Testis (tissue), 5 donors: ENCODE measurements at places on chromosomes 13 and 19. TPM values are rescaled to one million over a fixed set of nuclear protein-coding genes. Genes with fewer than 3 reads are reported as not detected.

- no peak for DNase-seq
Observed at GRCh38 chr13:60282708-60283107, 114.3 kb upstream of the TDRD3 start.

TMC4 gene
- polyA plus RNA-seq, result 4.1 TPM

DNA sequence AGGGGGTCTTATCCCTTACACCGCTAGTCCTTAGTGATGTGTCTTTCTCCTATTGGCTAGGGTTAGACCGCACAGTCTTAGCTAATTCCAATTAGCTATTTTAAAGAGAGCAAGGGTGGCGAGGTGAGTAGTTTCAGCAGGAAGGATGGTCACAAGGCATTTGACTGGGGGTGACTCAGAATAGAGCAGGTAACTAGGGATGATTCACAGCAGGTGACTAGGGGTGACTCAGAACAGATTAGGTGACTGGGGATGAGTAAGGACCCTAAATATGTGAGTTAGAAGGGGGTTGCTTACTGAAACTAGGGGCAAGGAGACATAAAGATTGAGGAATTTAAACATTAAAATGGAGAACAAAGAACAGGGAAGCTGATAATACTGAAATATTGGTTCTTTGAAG is 64.3 kb downstream of the ZNF66 start:
- no peak for DNase-seq

DNA sequence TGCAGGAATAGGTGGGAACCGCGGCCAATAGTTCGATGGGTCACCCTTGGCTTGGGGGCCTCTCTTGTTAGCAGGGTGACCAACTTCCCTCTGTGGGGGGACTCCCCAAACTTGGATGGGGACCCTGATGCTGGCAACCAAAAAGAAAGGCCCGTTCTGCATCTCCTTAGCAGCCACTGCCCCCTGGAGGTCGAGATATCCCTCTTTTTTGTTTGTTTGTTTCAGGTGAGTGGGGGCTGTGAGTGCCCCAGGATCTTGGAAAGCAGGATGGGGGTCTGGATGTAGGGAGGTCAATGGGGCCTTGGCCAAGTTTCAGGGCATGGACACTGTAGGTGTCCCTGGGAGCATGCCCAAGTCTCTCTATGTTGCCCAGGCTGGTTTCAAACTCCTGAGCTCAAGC is 7.7 kb upstream of the CRTC1 start:
- DNase-seq, result no peak

ZNF471 gene
- 7.0 TPM for polyA plus RNA-seq

DNA sequence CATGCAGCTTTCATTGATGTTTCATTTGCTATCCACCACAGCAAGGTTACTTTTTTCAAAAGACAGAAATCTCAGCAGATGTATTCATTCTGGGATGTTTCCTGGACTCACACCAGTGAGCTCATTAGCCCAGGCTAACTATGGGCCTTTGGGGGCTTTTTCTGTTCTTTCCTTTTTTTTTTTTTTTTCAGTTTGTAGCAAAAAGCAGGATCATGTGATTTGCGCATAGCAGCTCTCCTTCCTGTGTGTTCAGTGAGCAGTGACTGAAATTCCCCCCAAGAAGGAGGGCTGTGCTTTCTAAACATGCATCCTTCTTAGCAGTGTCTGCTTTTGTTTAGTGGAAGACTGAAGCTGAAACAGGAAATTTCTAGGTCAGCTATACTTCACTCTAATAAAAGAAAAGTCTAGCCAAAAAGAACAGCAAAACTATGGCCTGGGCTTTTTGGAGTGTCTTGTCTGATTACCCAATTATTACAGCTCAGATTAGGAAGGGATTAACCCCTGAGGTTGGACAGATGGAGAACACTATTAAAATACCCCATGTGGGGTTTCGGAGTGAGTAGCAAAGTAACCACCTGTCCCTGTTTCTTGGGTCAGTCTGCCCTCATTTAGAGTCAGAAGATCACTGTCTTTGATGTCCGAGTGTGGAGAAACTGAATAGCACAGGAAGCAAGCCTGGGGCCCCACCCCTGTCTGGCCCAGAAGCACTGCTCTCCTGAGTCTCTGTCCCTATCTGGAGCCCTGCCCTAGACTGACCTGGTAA is 8.9 kb upstream of the AMER2 start:
- no peak for DNase-seq

DNA sequence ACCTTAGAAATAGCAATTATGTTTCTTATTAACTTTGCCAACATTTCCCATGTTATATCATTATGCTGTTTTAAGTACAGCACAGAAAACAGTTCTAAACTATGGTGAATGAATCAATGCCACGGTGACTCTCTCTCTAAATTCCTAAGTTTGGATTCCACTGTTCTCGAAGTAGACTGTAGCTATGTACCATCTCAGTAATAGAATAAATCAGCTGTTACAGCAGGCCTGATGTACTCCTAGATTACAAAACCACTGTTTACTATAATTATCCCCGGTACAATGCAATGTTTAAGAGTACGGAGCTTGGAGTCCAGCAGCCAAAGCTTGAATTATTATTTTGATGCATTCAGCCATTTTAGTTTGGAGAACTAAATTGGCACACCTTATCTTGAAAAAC is 476.3 kb upstream of the SLITRK1 start:
- no peak for DNase-seq

GRCh38 chr13:30124131-30124768 is 183.1 kb downstream of the KATNAL1 start:
- DNase-seq, result no peak

CIC gene
- 95.6 TPM for polyA plus RNA-seq

PRODH2 gene
- polyA plus RNA-seq, result 2.7 TPM

DNA sequence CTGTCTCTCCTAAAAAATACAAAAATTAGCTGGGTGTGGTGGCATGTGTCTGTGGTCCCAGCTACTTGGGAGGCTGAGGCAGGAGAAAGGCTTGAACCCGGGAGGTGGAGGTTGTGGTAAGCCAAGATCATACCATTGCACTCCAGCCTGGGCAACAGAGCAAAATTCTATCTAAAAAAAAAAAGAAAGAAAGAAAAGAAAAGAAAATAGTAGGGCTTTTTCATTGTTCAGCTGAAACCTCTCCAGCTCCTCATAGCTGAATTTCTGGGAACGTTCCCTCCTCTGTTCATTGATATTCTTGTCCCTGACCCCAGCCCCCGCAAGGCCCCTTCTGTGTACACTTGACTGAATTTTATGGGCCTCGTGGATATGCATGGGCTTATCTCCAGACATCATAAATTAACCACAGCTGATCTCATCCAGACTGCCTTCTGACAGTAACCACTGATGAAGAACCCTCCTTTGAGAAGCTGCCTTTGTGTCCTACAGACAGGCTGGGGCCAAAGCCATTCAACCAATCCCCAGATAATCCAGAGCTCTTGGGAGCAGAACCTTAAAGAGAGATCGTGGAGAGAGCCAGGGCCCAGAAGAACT is at the start of gene ELSPBP1:
TSS of gene ELSPBP1 (plus strand) at position 424 of the 594 bp plus-strand sequence. CDS start 14,036 bp downstream, outside the sequence.
- no peak for DNase-seq

DNA sequence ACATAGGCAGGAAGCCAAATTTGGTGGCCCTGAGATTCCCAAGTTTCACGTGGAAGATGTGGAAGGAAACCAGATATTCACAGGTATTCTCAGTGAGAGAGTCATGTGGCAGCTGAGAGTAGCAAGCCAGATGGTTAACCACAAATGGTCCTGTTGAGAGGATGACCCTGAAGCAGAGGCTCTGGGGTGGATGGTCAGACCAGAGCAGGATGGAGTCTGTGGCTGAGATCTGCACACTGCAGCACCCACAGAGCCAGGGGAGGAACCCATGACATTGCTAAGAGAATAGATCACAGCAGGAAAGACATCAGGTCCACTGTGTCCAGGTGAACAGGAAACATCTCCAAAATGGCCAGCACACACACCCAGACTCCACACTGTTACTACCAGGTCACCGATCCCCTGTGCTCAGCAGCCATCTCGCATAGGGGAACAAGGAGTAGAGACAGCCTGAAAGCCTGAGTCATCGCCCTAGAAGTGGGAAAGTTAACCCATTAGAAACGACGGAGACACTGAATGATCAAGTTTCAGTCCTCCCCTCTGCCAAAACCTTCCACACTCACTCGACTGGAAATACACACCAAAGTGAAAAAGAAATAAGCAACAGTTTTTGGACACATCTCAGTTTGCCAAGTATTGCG is 160.0 kb downstream of the RBM26 start:
- no peak for DNase-seq

SIGLEC5 gene
- not detected for polyA plus RNA-seq

DNA sequence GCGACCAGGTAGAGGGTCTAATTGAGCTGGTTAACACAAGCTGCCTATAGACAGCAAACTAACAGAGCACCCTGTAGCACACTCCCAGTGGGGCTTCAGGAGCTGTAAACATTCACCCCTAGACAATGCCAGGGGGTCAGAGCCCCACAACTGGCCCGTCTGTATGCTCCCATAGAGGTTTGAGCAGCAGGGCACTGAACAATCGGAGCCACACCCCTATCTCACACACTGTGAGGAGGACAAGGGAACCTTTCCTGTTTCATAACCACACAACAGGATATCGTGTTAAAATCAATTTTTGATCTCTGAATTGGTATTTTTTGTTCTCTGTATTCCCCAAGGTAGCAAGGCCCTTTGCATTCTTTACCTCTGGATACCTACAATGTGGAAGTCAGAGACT is 266.1 kb downstream of the SPRY2 start:
- no peak for DNase-seq
